Heart right ventricle (tissue), 16 donors: ENCODE measurements at places on chromosomes 11 and 22. TPM values are rescaled to one million over a fixed set of nuclear protein-coding genes. Genes with fewer than 3 reads are reported as not detected.
A peak's percentile ranks its signal among the peaks of the same experiment; 100 is the strongest.

DNA sequence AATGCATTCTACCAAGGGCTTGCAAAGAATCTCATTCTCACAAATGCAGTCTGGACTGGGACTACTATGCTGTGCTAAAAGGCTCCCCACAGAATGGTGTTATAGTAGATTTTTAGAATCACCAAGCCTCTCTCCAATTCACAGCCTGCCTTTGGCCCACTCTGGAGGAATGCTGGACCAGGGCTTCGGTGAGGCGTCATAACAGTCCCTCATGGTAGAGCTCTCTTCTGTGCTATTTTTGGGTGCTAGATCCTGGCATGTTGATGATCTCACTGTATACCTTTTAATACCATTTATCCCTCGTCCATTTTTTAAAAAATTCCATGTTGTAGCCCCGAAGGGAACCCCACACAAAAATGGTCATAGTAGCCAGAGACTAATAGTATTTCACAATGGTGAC lies 17.6 kb downstream of the MAP6 start:
- H3K27ac ChIP-seq: no peak overlapping the region
- H3K4me1 ChIP-seq: no peaks in the 10 kb centered on the region
- no peaks in the 10 kb centered on the region for H3K27me3 ChIP-seq
- no peak for DNase-seq
- no peaks in the 10 kb centered on the region for H3K36me3 ChIP-seq
- no peak overlapping the region for H3K4me3 ChIP-seq

DNA sequence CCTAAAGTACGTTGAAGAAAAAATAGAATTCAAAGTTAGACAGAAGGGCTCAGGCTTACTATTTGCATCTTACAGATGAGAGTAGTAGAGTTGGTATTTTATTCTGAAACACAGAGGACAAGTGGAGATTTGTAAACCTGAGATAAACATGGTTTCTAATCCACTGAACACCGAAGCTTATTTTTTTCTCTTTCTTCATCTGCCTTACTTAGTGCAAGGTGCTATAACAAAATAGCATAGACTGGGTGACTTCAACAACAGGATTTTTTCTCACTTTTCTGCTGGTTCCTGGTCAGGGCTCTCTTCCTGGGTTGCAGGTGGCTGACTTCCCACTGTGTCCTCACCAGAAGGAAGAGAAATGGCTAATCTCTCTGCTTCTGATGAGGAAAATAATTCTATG lies 2.1 kb upstream of the HBG1 start:
- no peak overlapping the region for H3K27ac ChIP-seq
- H3K27me3 ChIP-seq: no peaks in the 10 kb centered on the region
- no peaks in the 10 kb centered on the region for H3K36me3 ChIP-seq
- DNase-seq: no peak
- H3K4me1 ChIP-seq: no peaks in the 10 kb centered on the region

- peak overlapping the region; percentile 100 for H3K4me3 ChIP-seq
- peak overlapping the region; percentile 90 for H3K27ac ChIP-seq
- peaks cover 1% of the 10 kb centered on the region for H3K36me3 ChIP-seq
- no peaks in the 10 kb centered on the region for H3K27me3 ChIP-seq
- H3K4me1 ChIP-seq: peaks cover 6% of the 10 kb centered on the region
These were observed 689 bp upstream of the SART1 start for GRCh38 chr11:65960824-65961266.

- H3K27me3 ChIP-seq: no peaks in the 10 kb centered on the region
- H3K27ac ChIP-seq: peak overlapping the region; percentile 86
- H3K36me3 ChIP-seq: no peaks in the 10 kb centered on the region
These were observed 25.8 kb downstream of the SWAP70 start for GRCh38 chr11:9689721-9690120.

- H3K4me3 ChIP-seq: no peak overlapping the region
- H3K36me3 ChIP-seq: peaks cover 45% of the 10 kb centered on the region
- peaks cover 79% of the 10 kb centered on the region for H3K4me1 ChIP-seq
These were observed 3.8 kb downstream of the ZBTB16 start for GRCh38 chr11:114063149-114063828.

DNA sequence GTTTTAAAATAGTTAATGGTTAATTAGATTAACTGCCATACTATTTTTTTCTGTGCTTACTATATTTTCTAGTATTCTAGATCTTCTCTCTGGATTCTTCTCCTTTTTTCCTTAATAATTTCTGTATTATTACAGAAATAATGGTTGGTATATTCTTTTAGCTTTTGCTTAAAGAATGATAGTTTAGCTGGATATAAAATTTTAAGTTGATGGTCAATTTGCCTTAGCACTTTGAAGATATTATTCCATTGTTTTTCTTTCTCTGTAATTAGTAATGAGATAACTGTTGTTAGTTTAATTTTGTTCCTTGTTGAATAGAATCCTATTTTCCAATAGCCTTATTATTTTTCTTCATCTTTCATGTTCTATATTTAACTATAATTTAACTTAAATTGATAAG lies 99.9 kb upstream of the NCAM1 start:
- peaks cover 33% of the 10 kb centered on the region for H3K4me1 ChIP-seq
- H3K4me3 ChIP-seq: no peak overlapping the region
- H3K36me3 ChIP-seq: no peaks in the 10 kb centered on the region
- H3K27me3 ChIP-seq: no peaks in the 10 kb centered on the region
- DNase-seq: no peak
- no peak overlapping the region for H3K27ac ChIP-seq

GRCh38 chr11:16833026-16833425 lies 94.6 kb downstream of the C11orf58 start:
- no peak overlapping the region for H3K4me3 ChIP-seq
- no peaks in the 10 kb centered on the region for H3K27me3 ChIP-seq
- no peak for DNase-seq

GRCh38 chr11:121132211-121132976 lies 31.4 kb downstream of the TECTA start:
- no peak overlapping the region for H3K4me3 ChIP-seq
- DNase-seq: no peak
- H3K4me1 ChIP-seq: peaks cover 12% of the 10 kb centered on the region
- H3K27me3 ChIP-seq: no peaks in the 10 kb centered on the region
- no peaks in the 10 kb centered on the region for H3K36me3 ChIP-seq

- H3K27me3 ChIP-seq: peaks cover 81% of the 10 kb centered on the region
- no peaks in the 10 kb centered on the region for H3K36me3 ChIP-seq
- no peak for DNase-seq
- no peak overlapping the region for H3K27ac ChIP-seq
These were observed 7.8 kb downstream of the KIRREL3 start for GRCh38 chr11:126992804-126993111.

DNA sequence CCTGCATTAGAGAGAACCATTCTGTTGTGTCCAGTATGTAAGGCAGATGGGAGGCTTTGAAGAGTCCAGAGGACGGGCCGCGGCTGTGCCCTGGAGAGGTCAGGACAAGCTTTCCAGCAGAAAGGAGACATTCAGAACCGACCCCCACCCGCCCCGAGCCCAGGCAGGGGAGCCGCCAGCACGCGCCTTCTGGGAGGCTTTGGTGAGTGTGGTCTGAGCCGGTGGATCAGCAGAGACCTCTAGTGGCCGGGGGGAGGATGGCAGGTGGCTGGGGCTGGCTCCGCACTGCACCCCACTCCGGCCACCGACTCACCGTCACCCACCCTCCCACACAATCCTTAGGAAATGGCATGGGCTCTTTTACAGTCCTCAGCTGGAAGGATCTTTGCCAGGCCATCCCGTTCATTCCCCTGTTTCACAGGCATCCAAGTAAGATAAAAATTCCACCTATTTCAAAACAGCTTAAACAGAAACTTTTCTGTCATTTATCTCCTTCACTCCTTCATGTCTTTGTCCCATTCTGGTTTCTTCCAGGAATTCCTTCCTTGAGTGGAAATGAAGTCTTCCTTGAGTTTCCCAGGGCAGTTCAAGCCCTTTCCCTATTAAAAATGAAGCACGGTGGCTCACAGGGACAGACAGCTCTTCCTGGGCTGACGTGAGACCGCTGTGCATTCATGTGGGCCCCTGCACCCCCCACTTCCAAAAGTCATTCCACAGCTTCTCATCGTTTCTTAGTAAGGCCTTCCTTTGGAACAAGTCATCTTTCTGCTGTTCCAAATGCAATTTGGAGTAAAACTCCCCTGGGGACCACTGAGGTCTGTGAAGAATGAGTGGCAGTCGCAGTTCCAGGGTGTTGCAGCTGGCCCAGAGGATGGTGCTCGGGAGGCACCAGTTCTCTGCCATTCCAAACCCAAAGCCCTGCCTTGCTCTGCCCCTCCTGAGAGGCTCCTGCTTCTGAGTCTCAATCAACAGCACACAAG lies 91.0 kb downstream of the FEZ1 start:
- H3K27ac ChIP-seq: no peak overlapping the region
- no peaks in the 10 kb centered on the region for H3K4me1 ChIP-seq
- DNase-seq: peak; percentile 73
- H3K27me3 ChIP-seq: no peaks in the 10 kb centered on the region
- H3K4me3 ChIP-seq: no peak overlapping the region
- peaks cover 4% of the 10 kb centered on the region for H3K36me3 ChIP-seq

- H3K27ac ChIP-seq: no peak overlapping the region
- no peak overlapping the region for H3K4me3 ChIP-seq
- H3K36me3 ChIP-seq: no peaks in the 10 kb centered on the region
- H3K27me3 ChIP-seq: no peaks in the 10 kb centered on the region
These were observed 46.9 kb upstream of the PICALM start for GRCh38 chr11:86115542-86116385.

- DNase-seq: peak; percentile 56
- peaks cover 4% of the 10 kb centered on the region for H3K4me1 ChIP-seq
- H3K27me3 ChIP-seq: peaks cover 45% of the 10 kb centered on the region
- no peak overlapping the region for H3K4me3 ChIP-seq
- no peaks in the 10 kb centered on the region for H3K36me3 ChIP-seq
- no peak overlapping the region for H3K27ac ChIP-seq
These were observed 15.7 kb upstream of the PGA3 start for GRCh38 chr11:61187505-61188130.

GRCh38 chr11:94131718-94132115 lies 3.1 kb downstream of the PANX1 start:
- no peak for DNase-seq
- no peaks in the 10 kb centered on the region for H3K27me3 ChIP-seq
- H3K27ac ChIP-seq: peak overlapping the region; percentile 60
- peak overlapping the region; percentile 83 for H3K4me3 ChIP-seq

DNA sequence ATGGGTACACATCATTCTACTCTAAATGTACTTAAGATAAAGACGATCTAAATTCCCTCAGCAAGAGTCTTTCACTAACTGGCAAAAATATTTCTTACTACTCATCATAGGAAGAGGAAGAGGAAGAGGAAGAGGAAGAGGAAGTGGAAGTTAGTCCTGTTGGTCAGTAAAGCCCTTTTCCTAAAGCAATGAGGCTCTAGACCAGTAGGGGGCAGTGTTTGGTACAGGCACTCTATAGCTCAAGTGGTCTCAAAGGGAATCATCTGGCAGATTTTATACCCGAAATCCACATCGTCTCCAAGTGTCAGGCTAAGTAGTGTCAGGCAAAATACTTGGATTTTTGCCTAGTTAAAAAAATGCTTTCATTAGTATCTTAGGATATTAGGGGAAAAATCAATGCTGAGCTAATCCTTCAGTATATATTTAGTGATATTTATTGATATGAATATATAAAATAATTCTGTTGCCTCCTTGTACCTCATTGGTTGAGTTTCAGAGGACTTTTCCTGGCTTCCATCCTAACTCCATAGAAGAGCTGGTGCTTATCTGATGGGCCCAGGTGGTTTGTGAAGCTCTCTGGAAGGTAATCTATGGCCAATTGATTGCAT lies 7.7 kb downstream of the BLID start:
- H3K4me1 ChIP-seq: peaks cover 3% of the 10 kb centered on the region
- no peaks in the 10 kb centered on the region for H3K36me3 ChIP-seq
- no peak overlapping the region for H3K4me3 ChIP-seq
- H3K27me3 ChIP-seq: no peaks in the 10 kb centered on the region
- no peak for DNase-seq
- peak overlapping the region; percentile 58 for H3K27ac ChIP-seq

- no peaks in the 10 kb centered on the region for H3K4me1 ChIP-seq
- H3K27me3 ChIP-seq: no peaks in the 10 kb centered on the region
- no peak for DNase-seq
- no peak overlapping the region for H3K27ac ChIP-seq
These were observed 167.1 kb downstream of the C11orf91 start for GRCh38 chr11:33533386-33534052.

GRCh38 chr22:36512991-36513390 lies 6.2 kb upstream of the FOXRED2 start:
- no peak for DNase-seq
- H3K36me3 ChIP-seq: peaks cover 85% of the 10 kb centered on the region

DNA sequence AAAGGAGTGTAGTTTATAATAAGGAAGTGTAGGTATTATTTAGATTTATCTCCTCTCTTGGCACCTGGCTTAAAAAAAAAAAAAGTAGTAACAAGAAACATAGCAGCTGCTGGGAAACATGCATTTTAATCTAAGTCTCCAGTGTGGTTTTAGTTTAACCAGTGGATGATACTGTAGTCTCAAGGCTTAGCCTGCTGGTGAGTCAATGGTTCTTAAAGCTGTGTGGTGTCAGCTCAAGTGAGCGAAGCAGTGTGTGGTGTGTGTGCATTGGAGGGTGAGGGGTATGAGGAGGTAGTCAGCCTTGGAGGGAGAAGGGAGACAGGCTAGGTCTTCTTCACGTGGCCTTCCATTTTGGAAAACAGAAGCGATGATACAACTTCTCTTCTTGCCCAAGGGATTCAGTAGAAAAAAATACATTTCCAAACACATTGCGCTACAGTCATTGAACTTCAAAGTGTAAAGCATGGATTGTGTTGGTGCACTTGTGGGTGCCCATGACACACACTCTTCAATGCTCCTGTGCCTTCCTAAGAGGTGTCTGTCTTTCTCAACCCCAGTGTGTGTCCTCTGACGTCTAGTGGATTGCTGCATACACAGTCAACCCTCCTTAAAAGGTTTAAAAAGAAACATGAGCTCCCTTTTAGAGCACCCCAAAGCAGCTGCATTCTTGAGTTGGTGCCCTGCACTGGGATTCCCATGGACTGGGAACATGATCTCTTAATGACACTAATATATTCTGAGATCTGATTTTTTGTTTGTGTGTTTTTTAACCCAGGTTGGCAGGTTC lies 40.1 kb downstream of the ZBTB16 start:
- H3K4me1 ChIP-seq: peaks cover 78% of the 10 kb centered on the region
- no peak for DNase-seq
- no peaks in the 10 kb centered on the region for H3K36me3 ChIP-seq
- no peaks in the 10 kb centered on the region for H3K27me3 ChIP-seq

DNA sequence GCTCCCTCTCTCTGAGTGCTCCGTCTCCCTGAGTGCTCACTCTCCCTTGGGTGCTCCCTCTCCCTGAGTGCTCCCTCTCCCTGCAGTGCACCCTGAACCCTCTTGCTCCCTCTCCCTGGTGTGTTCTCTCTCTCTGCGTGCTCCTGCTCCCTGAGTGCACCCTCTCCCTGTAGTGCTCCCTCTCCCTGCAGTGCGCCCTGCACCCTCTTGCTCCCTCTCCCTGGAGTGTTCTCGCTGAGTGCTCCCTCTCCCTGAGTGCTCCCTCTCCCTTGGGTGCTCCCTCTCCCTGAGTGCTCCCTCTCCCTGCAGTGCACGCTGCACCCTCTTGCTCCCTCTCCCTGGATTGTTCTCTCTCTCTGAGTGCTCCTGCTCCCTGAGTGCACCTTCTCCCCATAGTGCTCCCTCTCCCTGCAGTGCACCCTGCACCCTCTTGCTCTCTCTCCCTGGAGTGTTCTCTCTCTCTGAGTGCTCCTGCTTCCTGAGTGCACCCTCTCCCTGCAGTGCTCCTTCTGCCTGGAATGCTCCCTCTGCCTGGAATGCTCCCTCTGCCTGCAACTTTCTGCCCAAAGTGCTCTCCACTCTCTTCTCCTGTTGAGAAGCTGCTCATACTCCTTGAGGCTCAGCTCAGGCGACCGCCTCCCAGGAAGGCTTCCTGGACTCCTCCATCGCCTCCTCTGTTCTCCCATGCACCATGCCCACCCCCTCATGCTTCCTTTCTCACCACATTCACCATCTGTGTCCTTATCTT lies 48.4 kb upstream of the WNT7B start:
- H3K4me1 ChIP-seq: peaks cover 6% of the 10 kb centered on the region
- DNase-seq: no peak
- no peaks in the 10 kb centered on the region for H3K36me3 ChIP-seq
- no peak overlapping the region for H3K27ac ChIP-seq

The MMP11 gene
- total RNA-seq: 4.4 TPM

The TXN2 gene
- 115 TPM for total RNA-seq

The HBD gene
- not detected for total RNA-seq

The KCNJ1 gene
- total RNA-seq: not detected
